ENCODE measurements at places on chromosomes 11 and 22.

DNA sequence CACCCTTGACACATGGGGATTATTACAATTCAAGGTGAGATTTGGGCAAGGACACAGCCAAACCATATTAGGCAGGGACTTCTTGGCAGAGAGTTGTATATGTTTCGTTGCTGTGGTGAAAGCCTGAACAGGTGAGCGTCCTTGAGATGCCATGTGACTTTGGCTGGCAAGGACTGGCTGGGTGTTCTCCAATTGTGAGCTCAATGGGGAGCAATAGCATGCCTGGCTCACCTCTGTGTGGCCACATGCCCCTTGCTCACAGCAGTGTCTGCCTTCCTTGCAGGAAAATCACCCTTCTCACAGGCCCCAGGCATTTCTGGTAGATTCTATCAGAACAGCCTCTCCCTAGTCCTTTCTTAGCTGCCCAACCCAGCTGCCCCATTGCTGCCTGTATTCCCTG lies 105.5 kb downstream of the PARVA start:
- DNase-seq, result no peak

DNA sequence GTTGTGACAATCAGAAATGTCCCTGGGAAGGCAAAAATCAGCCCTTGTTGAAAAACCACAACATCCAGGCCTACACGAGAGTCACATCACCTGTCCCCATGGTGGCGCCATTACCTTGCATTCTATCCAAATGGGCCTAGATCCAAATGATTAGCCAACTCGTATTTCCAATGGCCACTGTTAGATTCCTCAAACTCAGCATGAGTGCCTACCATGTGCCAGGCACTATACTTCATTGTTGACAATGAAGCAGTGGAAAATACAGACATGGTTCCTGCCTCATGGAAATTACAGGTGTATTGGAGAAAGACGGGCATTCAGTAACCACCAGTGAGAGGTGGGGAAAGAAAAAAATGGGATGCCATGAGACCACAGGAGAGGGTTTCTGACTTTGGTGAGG lies 29.8 kb upstream of the CREB3L1 start:
- peak; percentile 42 for DNase-seq

GRCh38 chr22:40376149-40376548 lies 5.8 kb downstream of the SGSM3 start:
- DNase-seq, result no peak

DNA sequence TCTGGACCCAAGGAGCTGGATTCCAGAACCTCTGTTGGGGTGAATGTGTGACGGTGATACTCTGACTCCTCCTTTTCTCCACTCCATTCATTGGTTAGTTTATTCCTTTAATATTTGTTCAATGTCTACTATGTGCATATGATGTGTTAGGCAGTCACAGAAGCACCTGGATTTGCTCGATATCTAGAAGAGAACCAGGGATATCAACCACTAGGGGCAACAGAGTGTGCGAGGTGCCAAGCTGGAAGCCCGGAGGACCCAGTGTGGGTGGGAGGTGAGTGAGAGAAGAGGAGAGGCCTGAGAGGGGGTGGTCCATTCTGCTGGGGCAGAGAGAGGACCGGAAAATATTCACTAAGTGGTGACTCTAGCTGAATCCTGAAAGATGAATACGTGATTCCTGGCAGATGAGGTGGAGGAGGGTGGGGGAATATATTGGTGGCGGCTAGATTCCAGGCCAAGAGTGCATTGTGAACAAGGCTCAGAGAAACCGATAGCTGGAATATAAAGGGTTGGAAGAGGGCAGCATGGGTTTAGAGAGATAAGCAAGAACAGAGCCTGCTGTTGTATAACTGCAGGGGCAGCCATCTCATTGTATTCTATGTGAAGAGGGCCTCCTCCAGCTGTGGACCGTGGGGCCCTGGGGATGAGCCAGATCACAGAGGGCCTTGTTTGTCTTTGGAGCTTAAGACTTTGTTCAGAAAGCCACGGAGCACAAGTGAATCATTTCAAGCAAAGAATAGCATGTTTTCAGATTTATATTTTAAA lies 6.9 kb upstream of the TIMP3 start:
- DNase-seq, result no peak

- no peak for DNase-seq
Observed at GRCh38 chr11:80297858-80298632, 857.2 kb upstream of the TENM4 start.
